ENCODE measurements at places on chromosomes 4 and X.

GRCh38 chr4:45102716-45103115 lies 376.4 kb upstream of the GNPDA2 start:
- DNase-seq: no peak

DNA sequence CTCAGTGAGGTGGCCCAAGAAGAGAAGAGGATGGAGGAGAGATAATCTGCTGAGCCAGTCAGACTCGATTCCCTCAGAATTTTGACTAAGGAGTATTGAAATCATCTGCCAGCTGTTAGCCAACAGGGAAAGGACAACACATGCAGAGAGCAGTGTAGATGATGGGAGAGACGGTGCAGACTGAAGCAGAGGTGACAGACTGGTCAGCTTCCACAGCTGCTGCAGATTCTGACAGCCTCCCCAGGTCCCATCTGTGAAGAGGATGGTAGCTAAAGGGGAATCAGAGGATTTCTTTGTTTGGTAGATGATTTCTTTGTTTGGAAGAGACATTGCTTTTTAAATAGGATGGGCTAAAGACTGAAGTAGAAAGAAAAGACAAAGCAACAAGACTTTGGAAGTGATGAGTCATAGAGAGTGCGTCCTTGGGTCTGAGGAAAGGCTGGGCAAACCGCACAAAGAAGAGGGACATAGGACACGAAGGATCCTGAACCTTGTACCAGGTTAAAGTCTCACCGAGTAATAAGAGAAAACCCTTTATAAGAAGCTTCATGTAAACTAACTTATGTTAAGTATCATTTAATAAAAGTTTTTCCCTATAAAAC lies 27.6 kb downstream of the INTU start:
- no peak for DNase-seq

- DNase-seq: no peak
These were observed 139.7 kb downstream of the RBM47 start for GRCh38 chr4:40489961-40490360.

GRCh38 chr4:120685756-120686278 lies 236.7 kb downstream of the PRDM5 start:
- no peak for DNase-seq

- DNase-seq: no peak
These were observed 262.1 kb upstream of the STS start for GRCh38 chrX:6885396-6885795.

GRCh38 chr4:43882470-43882869 lies 566.1 kb downstream of the KCTD8 start:
- no peak for DNase-seq

- no peak for DNase-seq
These were observed 32.2 kb downstream of the PSAPL1 start for GRCh38 chr4:7402526-7402925.

GRCh38 chr4:107643021-107643420 lies 77.0 kb downstream of the PAPSS1 start:
- DNase-seq: no peak

DNA sequence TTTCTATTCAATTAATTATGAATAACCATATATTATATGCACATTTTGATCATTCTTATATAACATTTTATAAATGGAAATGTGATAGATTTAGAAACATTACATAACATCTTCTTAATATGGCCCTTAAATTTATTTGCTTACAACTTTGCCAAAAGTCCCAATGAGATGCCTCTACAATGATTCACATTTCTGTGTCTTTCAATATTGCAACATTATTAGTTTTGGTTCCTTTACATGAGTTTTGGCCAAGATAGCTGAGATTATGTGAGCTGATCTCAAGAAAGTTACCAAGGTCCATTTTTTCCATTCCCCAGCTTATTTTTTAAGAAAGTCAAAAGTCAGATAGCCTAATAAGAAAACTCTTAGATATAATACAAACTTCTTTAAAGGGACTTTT lies 361.2 kb downstream of the PCDH7 start:
- no peak for DNase-seq

- DNase-seq: no peak
These were observed 448.1 kb downstream of the ADGRL3 start for GRCh38 chr4:61648264-61648663.

GRCh38 chr4:1464581-1465171 lies 58.4 kb upstream of the NKX1-1 start:
- DNase-seq: no peak

DNA sequence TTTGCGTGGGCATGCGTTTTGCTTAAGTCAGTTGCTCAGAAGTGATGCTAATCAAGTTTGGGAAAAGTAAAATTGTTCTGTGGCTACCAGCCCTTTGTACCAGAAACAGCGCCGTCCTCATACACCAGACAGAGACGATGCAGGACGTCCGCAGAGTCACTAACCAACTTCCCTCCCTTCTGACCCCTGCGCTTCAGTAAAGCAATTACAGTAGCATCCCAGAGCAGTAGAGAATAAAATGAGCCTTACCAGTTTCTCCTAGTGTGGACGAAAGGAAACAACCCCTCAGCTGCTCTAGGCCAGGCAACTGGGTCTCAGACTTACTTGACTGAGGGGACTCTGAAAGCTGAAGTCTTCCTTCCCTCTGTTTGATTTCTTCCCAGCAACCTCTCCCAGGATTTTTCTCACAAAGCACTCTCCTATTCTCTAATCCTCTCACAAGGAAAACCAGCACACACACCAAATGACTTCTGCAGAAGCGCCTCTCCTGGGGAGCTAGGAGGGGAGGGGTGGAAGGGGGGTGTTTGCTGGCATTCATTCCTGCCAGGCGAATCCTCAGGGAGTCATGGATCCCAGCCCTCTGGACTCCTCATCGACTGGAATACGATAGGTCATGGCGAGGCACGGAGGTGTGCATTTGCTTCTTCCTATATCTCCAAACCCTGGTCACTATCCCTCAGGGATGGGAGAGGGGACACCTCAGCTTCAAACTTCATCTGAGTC lies 56.0 kb upstream of the MID1 start:
- DNase-seq: no peak

GRCh38 chr4:154014407-154015321 lies 225.8 kb upstream of the SFRP2 start:
- no peak for DNase-seq

Measured in stimulated activated CD8-positive, alpha-beta memory T cell treated with anti-CD3 and anti-CD28 coated beads, Interleukin-12 subunit alpha, Interleukin-12 subunit beta, amount 100 ng/mL, for 4 hours (primary cell).